Stimulated activated CD8-positive, alpha-beta memory T cell treated with anti-CD3 and anti-CD28 coated beads, Interleukin-4, amount 100 ng/mL, for 4 hours (primary cell): ENCODE measurements at places on chromosomes 5 and 9.

DNA sequence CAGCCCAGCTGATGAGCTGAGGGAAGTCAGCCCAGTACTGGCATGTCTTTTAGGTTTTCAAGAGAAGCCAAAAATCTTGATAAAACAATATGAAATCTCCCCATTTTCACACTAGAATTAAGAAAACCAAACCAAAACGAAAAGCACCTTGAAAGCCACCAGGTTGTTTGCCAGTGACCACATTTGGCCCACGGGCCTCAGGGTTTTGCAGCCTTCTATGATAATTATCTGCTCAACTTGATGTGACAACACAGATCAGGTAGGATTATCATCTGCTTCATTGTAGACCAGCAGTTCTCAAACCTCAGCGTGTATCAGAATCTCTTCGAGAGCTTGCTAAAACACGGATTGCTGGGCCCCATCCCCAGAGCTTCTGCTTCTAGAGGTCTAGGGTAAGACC is 101.4 kb downstream of the GALNT10 start:
- no peak for DNase-seq

GRCh38 chr5:66810848-66811261 is 214.7 kb downstream of the MAST4 start:
- no peak for DNase-seq

- no peak for DNase-seq
Observed at GRCh38 chr9:111833941-111834340, 39.2 kb upstream of the SHOC1 start.

GRCh38 chr9:135570456-135570855 is 8.9 kb downstream of the PAEP start:
- DNase-seq = no peak

DNA sequence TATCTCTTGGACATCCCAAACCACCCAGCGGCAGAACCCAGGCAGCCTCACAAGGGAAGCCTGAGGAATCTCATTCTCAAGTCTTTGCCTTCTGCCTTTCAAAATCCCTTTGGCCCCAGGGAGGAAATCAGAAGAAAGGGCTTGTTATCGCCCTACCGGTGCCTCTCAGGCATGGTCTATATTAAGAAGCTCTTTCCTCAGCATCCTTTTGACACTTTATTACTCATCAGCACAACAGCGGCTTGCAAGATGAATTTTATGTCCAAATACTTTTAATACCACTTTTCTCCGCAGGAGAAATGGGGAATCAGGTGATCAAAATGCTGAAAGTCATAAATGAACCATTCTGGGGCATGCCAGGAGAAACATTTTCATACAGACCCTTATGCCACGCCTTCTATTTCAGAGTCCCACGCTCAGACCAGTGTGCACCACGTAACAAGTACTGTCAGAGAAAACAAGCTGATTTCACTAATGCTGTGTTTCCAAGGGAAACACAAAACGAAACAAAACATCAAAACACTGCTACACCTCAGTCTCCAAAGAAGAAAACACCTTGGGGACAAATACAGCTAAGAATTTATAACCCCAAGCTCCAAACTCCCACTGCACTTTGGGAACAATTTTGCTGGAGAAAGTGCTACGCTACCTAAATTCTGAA is 30.0 kb downstream of the RAPGEF1 start:
- DNase-seq = no peak

GRCh38 chr5:112795944-112796678 is 58.4 kb downstream of the APC start:
- no peak for DNase-seq

DNA sequence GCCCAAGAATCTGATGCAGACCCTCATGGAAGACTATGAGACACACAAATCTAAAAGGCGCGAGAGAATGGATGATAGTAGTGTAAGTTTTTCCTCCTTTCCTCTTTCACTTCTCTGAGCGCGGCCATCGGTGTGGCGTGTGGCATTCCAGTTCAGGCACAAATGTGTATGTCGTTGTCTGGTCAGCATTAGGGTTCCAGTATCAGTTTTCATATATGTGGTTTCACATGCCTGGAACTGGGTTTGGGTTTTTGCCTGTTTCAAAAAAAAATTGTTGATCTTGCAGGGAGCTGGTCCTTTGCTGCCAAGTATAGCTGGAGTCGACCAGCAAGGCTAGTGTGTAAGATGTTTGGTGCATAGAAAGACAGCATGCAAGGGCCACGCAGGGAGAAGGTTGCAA is 51.5 kb downstream of the C9orf152 start:
- DNase-seq = no peak

DNA sequence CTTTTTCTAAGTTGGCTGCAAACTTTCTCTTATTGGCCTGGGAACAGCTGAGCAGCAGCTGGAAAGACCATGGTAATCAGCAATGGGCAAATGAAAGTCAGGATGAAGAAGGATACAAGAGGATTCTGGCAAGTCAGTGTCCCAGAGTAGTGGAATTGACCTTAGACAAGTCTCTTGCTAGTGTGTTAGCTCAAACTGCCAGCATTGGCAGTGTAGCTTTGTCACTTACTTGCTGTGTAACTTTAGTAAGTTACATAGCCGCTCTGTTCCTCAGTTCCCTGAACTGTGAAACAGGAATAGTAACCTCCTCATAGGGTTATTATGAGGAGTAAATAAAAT is 3.6 kb downstream of the ALDH1A1 start:
- no peak for DNase-seq

DNA sequence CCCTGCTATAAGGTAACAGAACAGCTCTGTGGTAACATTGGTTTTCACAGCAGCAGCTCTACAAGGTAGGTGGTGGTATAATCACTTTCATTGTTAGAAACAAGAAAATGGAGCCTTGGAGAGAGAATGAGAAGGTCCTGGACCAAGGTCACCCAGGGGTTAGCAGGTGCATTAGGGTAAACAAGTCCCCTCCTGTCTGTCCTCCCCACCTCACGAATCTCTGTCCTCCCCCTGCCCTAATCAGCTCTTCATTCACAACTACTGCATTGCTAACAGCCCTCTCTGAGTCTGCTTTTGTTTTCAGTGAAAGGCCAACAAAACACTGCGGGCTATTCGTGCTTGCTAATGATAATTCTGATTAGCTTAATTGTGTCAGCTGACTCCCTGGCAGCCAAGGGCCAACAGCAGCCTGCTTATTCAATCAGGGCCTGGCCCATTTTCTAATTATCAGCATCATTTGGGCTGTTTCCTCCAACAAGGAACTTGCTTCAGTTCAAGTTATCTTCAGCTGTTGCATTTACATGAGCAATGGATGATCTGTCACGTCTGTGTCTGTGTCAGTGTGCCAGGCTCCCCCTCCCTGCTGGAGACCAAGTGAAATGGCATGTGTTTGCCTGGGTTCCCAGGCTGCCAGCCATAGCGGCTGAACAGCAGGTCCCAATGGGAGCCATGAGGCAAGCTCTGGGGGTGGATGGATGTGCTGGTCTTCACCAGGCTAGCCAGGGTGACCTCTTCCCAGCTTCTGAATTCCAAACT is 56.7 kb upstream of the EQTN start:
- DNase-seq = no peak

DNA sequence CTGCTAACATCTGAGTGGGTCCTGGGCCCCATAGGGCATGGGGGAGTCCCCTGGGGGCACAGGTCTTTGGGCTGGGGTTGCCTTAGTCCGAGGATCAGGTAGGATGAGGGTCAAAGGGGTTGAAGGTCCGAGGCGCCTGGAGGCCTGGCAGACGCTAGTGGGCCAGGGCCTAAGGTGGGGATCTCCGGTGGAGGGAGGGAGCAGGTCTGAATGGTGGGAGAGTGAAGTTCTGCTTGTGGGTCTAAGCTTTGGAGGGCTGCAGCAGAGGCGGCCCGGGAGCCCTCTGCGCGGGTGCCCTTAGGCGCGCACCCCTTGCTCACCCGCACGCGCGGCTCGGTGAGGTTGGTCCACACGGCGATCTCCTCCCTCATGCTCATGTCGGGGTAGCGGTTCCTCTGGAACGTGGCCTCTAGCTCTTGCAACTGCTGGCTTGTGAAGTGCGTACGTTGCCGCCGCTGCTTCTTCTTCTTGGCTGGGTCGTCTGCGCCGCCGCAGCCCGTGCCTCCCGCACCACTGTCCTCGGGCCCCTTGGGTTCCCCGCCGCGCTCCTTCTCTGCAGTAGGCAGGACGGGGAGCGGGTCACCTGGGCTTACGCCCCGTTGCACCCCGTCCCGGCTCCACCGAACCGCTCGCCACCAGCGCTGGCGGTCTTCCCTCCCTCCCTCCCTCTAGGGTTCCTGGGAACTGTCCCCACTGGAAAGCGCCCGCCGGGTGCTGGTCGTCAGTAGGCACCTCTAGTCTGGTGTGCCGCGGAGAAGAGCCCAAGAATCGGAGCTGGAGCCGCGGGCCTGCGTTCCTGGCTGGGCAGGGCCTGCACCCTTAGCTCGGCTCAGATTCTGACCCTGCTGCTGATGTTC is 2.8 kb downstream of the PITX1 start:
- DNase-seq = no peak

DNA sequence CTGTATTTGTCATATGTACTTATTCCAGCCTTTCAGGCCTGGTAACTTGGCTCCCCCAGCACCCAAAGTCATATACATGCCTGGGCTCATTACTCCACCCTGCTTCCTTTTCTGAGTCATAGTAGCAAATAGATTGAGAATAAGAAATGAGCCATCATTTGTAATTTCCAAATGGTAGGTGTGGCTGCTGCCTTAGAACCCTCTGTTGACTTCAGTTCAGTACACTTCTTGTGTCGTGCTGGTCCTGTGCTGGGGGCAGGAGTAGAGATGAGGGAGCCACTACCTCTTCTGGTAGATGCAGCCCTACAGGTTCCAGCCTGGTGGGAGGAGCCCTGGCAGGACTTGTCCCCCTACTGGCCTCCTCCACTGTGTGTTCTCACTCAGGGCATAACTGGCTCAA is 11.1 kb downstream of the GM2A start:
- no peak for DNase-seq

GRCh38 chr5:103472830-103473229 is 89.8 kb downstream of the NUDT12 start:
- no peak for DNase-seq

GRCh38 chr5:107302441-107302840 is 368.3 kb downstream of the EFNA5 start:
- DNase-seq = no peak

GRCh38 chr9:137273095-137273490 is 4.4 kb upstream of the TOR4A start:
- no peak for DNase-seq

- no peak for DNase-seq
Observed at GRCh38 chr9:112044881-112045280, 130.2 kb downstream of the SUSD1 start.

DNA sequence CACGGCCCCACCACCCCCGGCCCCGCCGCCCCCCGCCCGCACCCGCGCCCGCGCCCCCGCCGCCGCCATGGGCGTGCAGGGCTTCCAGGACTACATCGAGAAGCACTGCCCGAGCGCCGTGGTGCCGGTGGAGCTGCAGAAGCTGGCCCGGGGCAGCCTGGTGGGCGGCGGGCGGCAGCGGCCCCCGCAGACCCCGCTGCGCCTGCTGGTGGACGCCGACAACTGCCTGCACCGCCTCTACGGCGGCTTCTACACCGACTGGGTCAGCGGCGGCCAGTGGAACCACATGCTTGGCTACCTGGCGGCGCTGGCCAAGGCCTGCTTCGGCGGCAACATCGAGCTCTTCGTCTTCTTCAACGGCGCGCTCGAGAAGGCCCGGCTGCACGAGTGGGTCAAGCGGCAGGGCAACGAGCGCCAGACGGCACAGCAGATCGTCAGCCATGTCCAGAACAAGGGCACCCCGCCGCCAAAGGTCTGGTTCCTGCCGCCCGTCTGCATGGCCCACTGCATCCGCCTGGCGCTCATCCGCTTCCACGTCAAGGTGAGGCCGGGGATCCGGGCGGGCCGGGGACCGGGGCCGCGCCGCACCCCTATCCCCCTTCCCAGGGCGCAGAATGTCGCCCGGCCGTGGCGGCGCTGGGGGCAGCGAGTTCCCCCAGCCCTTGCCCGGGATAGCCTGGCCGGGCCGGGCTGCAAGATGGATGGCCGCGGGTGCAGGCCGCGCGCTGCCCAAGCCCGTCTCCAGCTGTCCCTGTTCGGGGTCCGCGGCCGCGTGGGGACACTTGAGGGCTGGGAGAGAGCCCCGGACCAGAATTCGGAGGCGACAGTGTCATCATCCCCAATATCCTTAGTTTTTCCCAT is 594 bp downstream of the FAM120A start:
- DNase-seq = peak; percentile 6

DNA sequence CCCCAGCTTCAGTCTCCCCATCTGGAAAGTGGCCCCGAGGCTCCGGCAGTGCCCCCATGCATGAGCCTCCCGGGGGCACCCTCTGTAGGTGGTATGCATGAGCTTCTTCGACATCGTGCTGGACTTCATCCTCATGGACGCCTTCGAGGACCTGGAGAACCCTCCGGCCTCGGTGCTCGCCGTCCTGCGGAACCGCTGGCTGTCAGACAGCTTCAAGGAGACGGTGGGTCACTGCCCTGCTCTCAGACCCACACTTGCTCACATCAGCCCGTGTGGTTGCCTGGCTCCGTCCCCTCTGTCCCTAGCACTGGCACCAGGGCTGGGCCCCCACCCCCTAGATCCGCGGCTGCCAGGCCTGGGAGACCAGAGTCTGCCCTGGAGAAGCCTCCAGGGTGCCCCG is 12.8 kb upstream of the DOLPP1 start:
- no peak for DNase-seq

GRCh38 chr5:42518595-42519221 is 95.5 kb downstream of the GHR start:
- no peak for DNase-seq

GRCh38 chr9:82106536-82106935 is 118.0 kb downstream of the SPATA31D1 start:
- DNase-seq = no peak

- DNase-seq = no peak
Observed at GRCh38 chr5:10868956-10869355, 107.9 kb upstream of the DAP start.
